Activated CD4-positive, alpha-beta T cell treated with anti-CD3 and anti-CD28 coated beads for 48 hours (primary cell): ENCODE measurements at places on chromosomes 12 and 14.

- DNase-seq, result no peak
Measured at GRCh38 chr12:20289520-20289919, 78.8 kb upstream of the PDE3A start.

- no peak for DNase-seq
Measured at GRCh38 chr12:66050283-66050576, 80.3 kb downstream of the LLPH start.

DNA sequence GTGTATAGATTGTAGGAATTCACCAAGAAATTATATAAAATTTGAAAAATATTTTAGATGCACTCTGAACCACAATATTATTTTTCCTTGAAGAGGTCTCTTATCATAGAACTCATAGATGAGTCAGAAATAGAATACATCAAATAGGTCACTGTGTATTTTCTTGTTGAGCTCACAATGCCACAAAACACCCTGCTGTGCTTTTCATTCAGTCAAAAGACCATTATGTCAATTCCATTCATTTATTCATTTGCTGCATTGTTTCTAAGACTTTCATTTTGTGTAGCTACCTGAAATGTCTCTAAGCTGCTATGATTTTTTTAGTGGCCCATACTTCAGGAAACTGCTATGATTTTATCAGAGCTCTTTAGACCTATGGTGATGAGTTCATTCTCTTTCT lies 231.9 kb upstream of the AVPR1A start:
- no peak for DNase-seq

DNA sequence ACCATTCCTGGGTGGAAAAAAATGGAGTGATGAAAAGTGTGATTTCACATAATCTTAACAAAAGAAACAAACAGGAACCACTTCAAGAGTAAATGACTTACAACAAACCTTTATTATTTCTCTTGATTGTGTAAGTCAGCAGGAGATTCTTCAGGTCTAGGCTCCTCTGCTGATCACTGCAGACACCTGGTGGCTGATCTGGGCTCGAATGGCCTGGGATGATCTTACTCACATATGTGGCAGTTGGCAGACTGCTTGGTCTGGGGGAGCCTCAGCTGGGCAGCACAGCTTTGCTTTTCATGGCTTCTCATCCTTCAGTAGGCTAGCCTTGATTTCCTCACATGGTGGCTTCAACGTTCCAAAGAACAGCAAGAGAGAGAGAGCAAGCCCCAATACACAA lies 215.4 kb upstream of the PRICKLE1 start:
- DNase-seq, result no peak

DNA sequence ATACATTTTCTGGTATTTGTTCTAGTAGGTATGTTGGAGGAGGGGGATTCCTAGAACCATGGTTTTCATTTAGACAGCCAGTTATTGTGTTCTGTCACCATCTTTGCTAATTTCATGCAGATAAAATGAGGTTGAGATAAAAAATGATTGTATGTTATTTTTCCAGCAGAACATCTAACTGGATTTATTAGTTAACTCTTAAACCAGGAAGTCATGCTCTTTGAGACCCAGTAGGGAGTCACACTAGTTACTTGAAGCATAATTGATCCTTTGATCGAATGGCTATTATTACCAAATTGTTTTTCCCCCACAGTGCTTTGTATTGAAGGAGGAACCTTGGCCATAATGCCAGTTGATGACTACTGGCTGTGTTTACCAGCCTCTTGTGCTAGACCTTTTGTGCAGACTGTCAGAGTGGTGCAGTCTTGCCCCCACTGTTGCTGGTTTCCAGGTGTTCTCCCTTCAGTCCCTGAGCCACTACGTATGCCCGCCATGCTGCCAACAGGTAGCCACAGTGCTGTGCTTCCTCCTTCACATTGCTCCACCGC lies 6.0 kb downstream of the EID3 start:
- no peak for DNase-seq

GRCh38 chr14:71486279-71486678 lies 445.9 kb upstream of the RGS6 start:
- DNase-seq, result no peak

GRCh38 chr12:52310622-52311284 lies 10.4 kb downstream of the KRT83 start:
- no peak for DNase-seq

GRCh38 chr12:60977966-60978365 lies 1282.2 kb upstream of the USP15 start:
- no peak for DNase-seq

GRCh38 chr14:105865266-105865903 lies 339.0 kb downstream of the TMEM121 start:
- DNase-seq, result no peak

DNA sequence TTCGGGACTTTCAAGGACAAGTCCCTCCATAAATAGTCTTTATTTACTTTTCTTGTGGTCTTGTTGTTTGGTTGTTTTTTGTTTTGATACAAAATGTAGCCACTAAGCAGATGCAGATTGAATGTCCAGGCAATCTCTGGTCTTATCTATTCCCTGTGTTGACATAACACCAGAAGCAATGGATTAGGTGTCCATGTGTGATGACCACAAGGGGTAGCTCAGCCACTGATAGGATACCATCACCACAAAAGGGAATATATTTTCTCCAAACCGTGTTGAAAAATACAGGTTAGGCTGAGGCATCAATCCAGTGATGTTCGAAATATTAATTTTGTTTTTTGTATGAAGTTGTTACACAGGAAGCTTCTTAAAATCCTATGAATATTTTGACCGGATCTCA lies 196.3 kb downstream of the EPS8 start:
- DNase-seq, result no peak
